ENCODE measurements at places on chromosomes 13 and 19.
A peak's percentile ranks its signal among the peaks of the same experiment; 100 is the strongest.

GRCh38 chr19:5109560-5109959 lies 140.6 kb downstream of the KDM4B start:
- DNase-seq: no peak

DNA sequence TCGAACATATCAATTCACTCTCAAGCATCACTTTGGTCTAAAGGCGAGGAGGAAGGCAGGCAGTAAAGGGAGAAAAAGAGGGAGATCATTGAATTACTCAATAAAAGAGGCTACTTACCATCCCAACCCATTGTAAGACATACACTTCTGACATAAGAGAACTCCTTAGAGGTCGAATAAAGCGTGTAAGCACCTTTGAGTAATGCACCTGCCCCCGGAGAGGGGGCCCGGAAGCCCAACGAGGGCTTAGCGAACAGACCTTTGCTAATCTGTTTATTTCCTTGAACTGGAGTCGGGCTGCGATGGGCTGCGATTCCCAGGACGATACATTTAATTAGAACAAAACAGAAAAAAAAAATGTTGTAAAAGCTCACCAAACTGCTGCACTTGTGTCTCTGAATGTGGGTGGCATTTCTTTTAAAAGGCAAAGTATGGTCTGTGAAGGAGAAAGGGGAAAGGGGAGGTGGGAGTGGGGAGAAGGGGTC lies 3.0 kb downstream of the ZC3H4 start:
- peak; percentile 81 for DNase-seq

DNA sequence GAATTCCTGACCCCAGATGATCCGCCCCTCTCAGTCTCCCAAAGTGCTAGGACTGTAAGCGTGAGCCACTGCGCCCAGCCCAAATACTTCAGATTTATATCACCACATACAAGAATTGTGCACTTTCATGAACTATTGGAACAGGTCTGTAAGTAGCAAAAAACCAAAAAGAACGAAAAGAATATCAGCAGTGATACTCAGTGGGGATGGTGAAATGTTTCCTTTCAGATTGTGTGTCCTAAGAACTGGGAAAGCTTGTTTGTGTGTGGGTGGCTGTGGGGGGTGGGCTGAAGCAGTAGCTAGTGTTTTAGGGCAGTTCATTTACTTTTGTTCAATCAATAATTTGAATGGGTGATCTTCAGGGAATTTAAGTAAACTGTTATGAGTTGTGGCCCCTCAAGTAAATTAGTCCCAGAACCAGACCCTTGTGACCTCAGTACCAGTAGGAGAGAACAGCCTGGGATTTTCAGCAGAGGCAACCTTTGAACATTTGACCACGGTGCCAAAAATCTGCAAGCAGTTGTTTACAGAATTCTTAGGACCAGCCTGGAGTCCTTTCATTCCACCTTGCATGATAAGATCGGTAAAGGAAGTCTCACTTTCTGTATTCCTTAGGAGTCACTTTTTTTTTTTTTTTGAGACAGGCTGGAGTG lies 106.6 kb downstream of the LRCH1 start:
- no peak for DNase-seq

- DNase-seq: no peak
These were observed 202.4 kb upstream of the SOX1 start for GRCh38 chr13:111864566-111864965.

GRCh38 chr19:8196271-8196927 lies 12.8 kb upstream of the CERS4 start:
- DNase-seq: no peak

- peak; percentile 29 for DNase-seq
These were observed 116.6 kb upstream of the SPACA7 start for GRCh38 chr13:112259511-112259910.

GRCh38 chr13:85615031-85615430 lies 184.2 kb downstream of the SLITRK6 start:
- no peak for DNase-seq

DNA sequence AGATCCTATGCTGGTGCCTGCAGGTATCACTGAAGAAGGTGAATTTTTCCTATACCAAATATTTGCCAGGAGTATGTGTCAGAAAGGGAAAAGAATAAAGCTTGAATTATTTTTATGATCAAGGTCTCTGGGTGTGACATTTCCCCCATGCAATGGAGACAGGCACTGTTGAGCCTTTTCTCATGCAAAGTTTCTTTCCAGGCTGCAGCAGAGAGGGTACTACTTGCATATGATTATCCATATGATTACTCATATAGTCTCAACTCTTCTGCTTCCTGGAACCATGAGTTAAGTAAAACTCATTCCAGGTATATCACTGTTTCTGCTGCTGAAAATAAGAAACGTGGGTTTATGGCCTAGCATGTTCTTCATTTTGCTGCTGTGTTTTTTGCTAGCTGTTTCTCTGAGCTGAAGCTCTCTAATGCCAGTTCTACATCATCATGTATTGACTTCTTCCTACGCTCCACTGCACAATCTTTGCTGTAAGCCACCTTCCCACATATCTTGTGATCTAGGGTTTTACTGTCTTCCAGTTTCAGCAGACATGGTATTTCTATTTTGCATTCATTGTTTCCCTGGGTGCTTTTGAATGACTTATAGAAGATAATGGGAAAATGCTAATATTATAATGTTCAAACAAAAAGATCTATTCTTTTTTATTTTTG lies 278.7 kb upstream of the GPC6 start:
- no peak for DNase-seq
